Caki2 (cell line): ENCODE measurements at places on chromosomes 6 and 20. TPM values are rescaled to one million over a fixed set of nuclear protein-coding genes. Genes with fewer than 3 reads are reported as not detected.
A peak's percentile ranks its signal among the peaks of the same experiment; 100 is the strongest.

DNA sequence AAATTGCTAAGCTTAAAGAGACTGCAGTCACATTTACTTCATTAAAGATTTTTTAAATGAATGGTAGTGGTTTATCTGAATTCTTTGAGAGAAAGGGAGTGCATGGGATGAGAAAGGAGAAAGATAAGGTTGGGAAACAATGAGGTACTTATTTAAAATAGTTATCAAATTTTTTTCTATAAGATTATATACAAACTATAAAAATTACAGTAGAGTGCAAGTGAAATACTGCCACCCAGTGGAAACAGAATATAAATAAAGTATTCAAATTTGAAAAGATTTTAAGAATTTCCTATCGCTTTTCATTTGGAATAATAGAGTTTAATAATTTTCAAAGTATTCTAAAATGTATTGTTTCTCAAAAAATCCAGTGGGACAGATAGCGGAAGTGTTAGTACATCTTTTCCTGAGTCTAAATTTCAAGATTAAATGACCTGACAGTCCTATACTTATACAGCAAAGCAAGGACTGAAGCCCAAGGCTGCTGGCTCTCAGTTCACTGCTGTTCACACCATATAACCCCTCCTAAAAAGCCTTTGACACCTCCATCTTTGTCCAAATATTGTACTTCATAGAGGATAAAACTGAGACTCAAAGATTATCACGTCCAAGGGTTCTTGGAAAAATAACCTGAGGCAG lies 31.1 kb downstream of the EPM2A start:
- no peak for DNase-seq

- no peak for DNase-seq
Observed at GRCh38 chr6:138011413-138011812, 95.8 kb downstream of the PERP start.

GRCh38 chr20:12554426-12554825 lies 454.3 kb upstream of the SPTLC3 start:
- DNase-seq, result peak; percentile 19

JPH2 gene
- total RNA-seq, result 0.57 TPM in 1 of 2 replicates, not detected in the other

C6orf15 gene
- not detected in 2 replicates for total RNA-seq

SASH1 gene
- 4.4 and 6.1 TPM in 2 replicates for total RNA-seq

DNA sequence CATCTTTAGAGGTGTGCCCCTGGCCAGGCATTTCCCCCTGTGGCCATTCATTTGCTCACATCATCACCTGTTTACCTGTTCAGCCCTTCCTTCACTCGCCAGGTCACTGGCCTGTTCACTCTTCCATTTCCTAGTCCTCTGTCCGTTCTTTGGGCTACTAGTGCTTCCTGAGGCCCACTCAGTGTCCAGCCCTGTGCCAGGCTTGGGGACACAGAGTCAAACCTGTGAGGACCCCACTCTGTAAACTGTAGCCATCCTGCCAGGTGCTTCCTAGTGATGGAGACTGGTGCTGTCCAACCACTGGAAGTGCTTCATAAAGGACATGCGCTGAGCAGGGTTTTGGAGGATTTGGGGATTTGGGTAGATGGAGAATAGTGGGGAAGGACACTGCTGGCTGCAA lies 3.5 kb downstream of the DLGAP4 start:
- DNase-seq, result no peak

GRCh38 chr6:144383336-144383735 lies 98.2 kb downstream of the UTRN start:
- DNase-seq, result no peak

GRCh38 chr20:34527016-34527415 lies 10.8 kb downstream of the DYNLRB1 start:
- no peak for DNase-seq

FAM209B gene
- not detected in 2 replicates for total RNA-seq

DNA sequence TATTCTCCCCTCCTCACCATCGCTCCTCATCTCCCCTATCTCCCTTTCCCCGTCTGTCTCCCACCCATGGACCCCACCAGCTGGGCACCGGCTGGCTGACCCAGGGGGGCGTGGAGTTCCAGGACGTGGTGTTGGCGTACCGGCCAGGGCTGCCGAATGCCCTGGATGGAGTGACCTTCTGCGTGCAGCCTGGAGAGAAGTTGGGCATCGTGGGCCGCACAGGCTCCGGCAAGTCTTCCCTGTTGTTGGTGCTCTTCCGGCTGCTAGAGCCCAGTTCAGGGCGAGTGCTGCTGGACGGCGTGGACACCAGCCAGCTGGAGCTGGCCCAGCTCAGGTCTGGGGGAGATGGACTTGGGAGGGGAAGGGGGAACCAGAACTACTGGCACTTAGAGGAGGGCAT lies 7.7 kb downstream of the DLK2 start:
- no peak for DNase-seq

CLDN20 gene
- total RNA-seq, result not detected in 2 replicates

- no peak for DNase-seq
Observed at GRCh38 chr6:157177731-157178336, 145.5 kb downstream of the TMEM242 start.

DNA sequence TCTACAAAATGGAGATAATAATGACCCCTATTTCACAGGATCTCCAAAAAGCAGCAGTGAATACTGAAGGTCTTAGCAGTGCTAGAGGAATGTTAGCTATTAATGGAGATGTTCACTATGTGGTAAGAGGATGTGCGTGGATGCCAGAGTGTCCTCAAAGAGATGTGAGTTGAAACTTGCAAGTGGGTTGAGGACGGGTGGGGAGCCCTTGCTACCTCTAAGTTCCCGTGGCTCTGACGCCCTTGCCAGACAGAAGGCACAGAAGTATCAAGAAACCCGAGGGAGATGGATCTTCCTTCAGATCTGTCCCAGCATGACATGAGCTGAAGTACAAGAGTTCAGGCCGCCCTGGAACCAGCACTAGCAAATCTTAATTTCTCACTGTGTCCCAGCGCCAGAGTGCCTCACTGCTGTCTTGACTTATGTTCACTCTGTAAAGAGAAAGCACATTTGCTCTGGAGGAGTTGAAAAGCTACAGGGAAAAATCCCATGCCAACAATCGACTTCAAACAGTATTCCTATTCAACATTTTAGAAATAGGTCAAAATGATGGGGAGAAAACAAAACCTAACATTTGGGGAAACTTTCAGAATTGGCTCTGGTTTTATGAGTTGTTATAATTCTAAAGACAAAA lies 59.5 kb downstream of the FYN start:
- no peak for DNase-seq
